ENCODE measurements at places on chromosomes 7 and 10. TPM values are rescaled to one million over a fixed set of nuclear protein-coding genes. Genes with fewer than 3 reads are reported as not detected.

DNA sequence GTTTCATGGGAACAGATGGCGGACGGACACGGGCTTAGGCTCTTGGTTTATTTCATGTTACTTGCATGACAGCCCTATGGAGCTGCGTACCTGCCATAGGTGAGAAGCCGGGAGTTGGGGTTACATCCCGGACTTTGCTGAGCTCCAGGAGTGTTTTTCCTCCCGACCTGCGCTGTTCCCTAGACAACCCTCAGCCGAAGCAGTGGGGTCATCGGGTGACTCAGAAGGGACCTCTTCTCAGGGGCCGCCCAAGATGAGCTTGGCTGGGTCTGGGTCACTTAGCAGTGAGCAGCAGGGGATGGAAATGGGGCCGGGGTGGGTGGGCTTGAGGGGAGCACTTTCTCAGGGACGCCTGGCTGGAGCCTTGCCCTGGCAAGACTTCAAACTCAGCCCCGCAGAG, 11.9 kb downstream of the CUX1 start:
- DNase-seq: no peak

DNA sequence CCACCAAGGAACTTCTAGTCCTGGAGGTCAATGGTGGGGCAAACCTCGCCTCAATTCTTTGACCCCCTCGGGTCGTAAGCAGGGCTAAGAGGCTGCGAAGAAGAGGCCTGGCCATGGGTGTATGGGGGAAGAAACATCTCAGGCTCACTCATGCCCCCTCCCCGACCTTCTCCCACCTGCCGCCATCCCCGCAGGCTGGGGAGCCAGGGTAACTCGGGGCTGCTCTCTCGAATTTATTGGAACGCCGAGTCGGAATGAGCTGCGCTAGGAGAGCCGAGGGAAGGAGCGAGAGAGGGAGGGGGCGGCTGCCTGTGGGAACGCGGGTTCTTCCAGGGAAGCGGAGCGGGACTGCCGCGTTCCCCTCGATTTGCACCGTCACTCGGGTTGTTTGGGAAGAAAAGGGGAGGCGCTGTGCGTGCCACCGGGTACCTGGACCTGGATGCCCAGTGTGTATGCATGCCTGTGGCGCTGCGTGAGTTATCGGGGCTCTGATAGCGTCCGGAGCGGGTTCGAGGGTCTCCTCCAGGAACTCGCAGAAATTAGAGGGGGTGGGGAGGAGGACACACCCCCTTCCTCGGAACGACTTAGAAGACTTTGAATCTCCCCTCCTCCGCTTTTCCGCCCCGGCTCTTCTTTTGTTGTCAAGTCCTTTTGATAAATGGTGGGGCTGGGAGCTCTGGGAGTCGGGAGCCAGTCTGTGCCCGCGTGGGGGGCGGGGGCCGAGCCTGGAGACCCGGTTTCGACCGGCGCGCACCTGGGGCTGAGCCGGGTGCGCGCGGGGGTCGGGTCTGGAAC, 1.8 kb upstream of the ZNF503 start:
- peak; percentile 62 for DNase-seq

DNA sequence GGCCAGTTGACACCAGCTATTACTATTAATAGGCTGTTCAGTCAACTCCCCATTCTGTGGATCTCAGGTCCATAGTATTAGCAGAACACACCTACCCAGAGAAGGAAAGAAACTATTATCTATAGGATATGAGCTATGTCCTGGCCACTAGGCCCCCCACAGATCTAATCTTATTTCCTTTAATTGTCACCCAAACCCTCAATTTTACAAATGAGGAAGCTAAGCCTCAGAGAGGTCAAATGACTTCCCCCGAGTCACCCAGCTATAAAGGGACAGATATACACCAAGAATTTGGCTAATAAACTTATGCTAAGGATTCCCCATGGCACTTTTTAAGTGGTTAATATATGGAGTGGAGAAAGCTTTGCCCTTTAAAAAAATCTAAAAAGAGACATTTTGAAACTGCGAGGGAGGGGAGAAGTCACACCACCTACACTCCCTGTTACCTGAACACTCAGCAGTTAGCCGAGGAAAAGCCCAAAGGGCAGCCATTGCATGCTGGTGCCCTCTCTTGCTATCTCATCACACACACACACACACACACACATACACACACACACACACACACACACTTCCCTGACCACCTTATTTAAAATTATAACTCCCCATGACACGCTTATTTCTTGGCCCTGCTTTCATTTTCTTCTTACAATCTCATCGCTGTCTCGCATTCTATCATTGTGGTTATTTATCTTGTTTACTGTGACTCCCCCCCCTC, 157.0 kb upstream of the ADO start:
- no peak for DNase-seq

- no peak for DNase-seq
These were observed 199.7 kb downstream of the MLLT10 start for GRCh38 chr10:21733710-21734109.

DNA sequence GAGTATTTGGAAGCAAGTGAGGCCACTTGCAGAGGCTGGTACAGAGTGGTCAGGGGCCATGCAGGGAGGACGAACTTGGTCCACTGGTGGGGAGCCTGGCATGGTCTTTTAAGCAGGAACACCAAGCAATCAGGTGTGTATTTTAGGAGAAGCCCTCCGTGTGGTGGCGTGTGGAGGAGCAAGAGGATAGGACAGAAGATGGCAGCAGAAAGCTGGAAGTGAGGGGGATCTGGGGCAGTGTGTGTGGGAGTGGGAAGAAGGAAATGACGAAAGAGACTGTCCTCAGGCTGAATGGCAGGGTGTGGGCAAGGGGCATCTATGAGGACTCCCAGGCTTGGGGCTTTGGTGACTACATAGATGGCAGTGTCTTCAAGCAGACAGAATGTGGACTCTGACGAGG, 51.2 kb downstream of the TEX36 start:
- no peak for DNase-seq

- no peak for DNase-seq
These were observed 307.3 kb downstream of the THSD7A start for GRCh38 chr7:11524476-11525397.

DNA sequence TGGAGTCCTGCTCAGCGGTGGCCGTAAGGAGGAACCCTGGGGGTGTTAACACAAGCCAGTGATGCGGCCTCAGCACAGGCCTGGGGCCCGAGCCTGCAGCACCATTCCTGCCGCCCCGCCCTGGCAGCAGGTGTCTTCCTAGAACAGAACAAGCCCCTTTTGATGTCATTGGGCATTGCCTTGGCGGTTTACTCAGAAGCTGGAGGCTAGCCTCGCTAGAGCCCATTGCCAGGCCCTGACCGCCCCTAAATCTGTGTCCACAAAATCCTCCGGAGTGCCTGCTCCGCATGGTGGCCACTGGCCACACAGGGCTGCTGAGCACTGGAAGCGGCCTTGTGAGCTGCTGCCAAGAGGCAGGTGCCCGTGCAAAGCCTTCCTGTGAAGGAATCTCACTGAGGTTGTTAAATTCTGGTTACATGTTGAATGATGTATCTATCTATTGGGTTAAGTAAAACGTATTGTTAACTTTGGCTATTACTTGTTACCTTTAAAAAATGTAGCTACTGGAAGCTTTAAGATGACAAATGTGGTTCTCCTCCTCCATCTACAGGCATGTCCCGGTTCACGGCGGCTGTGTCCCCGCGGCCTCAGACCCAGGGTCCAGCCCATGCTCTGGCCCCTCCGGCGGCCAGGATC, 1.2 kb upstream of the INPP5A start:
- peak; percentile 19 for DNase-seq

GRCh38 chr10:3140280-3140679, 32.3 kb downstream of the PITRM1 start:
- DNase-seq: no peak

GRCh38 chr10:93386631-93387369, 95.3 kb downstream of the MYOF start:
- DNase-seq: peak; percentile 17

DNA sequence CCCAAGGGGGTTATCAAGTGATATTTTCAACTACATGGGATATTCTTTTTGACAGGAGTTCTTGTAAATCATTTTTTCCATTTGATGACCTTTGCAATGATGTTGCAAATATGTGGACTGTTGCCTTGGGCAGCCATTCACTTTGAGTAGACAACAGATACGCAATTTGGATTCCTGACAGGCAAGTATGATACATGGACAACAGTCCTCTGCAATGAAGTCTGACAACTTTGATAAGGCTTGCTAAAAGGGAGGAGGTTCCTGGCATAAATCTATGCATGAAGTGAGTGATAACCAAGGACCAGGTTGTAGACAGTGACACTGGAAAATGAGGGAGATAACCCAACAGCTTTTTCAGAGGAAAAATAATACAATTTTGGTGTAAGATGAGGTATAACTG, 17.7 kb downstream of the LRRD1 start:
- DNase-seq: no peak

Gene PRPS1L1
- not detected for total RNA-seq

Gene NEURL1
- total RNA-seq: 103 TPM
